ENCODE measurements at places on chromosomes 5 and 9. TPM values are rescaled to one million over a fixed set of nuclear protein-coding genes. Genes with fewer than 3 reads are reported as not detected.
A peak's percentile ranks its signal among the peaks of the same experiment; 100 is the strongest.

- DNase-seq, result no peak
These were observed 15.0 kb upstream of the RPS14 start for GRCh38 chr5:150464554-150465012.

DNA sequence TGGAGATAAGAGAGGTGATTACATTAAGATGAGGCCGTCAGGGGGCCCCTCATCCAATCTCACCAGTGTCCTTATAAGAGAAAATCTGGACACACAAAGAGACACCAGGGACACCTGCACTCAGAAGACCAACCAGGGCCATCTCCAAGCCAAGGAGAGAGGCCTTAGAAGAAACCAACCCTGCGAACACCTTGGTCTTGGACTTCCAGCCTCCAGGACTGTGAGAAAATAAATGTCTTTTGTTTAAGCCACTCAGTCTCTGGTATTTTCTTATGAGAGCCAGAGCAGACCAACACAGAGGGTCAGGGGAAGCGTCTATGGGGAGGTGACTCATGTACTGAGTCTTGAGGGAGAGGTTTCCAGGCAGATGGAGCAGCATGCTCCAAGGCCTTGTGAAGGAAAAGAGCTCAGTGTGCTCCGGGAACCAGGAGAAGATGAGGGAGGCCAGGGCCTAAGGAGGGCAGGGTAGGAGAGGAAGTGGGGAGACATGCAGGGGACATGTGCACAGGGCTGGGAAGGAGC lies 5.4 kb downstream of the PHYKPL start:
- DNase-seq, result no peak

DNA sequence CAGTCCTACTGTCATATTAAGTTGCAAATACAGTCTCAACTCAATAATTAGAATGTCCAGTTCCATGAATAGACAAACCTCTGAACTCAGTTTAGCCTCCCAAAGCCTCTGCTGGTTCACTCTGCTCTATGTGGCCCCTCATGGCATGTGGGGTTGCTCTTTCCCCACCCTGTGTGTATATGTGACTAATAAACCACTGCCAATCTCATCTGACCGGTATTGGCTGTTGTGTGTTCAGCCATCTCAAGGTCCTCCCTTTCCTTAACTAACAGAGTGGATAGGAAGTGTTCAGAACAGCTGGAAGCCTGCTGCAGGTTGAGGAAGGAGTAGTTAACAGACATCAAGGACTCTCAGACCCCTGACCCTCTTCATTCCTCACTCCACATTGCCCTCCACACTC lies 55.3 kb downstream of the IL33 start:
- no peak for DNase-seq

DNA sequence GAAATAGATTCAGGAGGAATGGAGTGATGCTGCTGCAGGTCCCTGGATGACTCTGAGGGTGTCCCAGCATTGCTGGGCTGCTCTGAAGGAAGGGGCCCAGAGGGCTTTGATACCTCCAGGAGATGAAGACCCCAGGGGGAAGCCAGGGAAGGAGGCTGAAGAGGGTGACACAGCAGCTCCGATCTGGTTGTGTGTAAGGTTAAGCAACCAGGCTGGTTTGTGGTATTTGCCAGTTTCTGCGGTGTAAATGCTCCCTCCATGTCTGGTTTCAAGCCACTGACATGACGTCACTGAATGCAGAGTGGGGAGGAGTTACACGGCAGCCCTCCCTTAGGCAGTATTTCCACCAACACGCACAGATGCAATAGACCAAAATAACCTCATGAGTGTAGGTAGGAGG lies 40.0 kb upstream of the ORM1 start:
- DNase-seq, result peak; percentile 31

- no peak for DNase-seq
These were observed 287.0 kb downstream of the GAS1 start for GRCh38 chr9:86660146-86660943.

DNA sequence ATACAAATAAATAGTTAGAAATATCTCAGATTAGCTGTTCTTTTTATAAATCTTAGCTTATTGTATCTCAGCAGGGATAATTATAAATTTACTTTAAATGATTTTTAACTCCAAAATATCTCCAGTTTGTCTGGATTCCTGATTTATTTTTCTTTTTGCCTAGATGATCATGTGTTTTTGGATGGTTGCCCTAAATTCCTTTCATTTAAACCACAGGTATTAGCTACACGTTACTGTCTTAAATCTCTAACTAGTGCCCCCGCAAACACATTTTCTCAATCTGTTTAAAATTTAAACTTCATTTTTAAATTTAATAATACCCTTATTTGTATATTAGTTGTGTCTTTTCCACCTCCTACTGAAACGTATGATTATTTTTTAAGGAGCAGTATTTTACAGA lies 5.6 kb downstream of the FER start:
- no peak for DNase-seq

DNA sequence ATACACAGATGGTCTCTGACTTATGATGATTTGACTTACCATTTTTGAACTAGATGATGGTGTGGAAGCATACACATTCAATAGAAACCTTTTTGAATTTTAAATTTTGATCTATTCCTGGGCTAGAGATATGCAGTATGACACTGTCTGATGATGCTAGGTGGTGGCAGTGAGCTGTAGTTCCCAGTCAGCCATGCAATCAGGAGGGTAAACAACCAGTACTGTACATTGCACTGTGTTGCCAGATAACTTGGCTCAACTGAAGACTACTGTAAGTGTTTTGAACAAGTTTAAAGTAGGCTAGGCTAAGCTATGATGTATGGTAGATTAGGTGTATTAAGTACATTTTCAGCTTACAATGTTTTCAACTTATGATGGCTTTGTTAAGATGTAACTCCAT lies 859.1 kb upstream of the ARRDC3 start:
- no peak for DNase-seq

GRCh38 chr5:65967288-65968066 lies 41.1 kb downstream of the ERBIN start:
- DNase-seq, result no peak

GRCh38 chr9:91761362-91761761 lies 188.7 kb downstream of the ROR2 start:
- no peak for DNase-seq

DNA sequence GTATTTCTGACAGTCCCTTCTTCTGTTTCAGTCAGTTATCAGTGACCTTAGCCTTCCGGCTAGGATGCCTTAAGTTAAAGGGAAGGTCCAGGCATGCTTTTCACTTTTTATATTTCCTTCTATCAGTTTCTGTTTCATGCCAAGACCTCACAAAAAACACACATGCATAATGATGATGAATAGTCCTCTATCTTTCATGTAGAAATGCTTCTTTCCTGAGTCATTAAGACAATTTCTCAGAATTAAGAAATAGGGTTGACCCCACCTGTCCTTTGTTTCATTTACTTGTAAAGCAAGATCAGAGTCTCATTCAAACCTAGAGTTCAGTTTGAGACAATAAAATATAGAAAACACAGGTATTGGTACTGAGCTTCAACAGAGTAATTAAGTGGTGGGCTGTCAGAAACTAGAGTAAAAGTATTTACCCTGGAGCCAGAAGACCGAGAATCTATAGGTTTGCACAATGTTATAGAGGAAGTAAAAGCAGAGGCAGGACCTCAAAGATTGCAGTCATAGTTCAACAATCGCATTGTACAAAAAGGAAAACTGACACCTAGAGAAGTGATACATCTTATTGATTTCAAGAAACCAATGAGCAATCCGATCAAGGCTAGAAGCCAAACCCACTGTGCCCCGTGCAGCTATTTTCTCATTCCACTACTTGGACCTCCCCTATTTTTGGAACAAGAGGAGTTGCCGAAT lies 118.7 kb upstream of the PUM3 start:
- no peak for DNase-seq

DNA sequence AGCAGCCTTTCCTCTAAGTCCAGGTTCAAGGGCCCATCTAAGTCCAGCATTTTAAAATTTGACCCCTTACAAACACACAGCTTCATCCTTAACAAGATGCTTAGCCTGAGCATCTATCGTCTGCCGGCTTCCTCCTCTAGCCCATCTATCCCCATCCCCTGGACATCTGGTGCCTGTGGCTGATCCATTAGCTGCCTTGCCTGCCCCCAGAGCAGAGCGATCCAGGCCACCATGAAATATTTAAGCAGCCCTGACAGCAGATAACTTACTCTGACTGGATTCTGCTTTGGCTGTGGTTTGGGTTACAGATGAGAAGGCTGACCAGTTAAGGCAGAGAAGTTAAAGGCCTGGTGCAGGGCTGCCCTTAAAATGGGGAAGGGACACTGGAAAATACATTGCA lies 30.9 kb upstream of the CPEB4 start:
- DNase-seq, result no peak

GRCh38 chr5:52896534-52897237 lies 92.5 kb upstream of the ITGA2 start:
- no peak for DNase-seq

ESM1 gene
- total RNA-seq, result 0.83 TPM

FOXD4L5 gene
- 0.13 TPM for total RNA-seq

SPATA31E1 gene
- total RNA-seq, result not detected
